ENCODE measurements at places on chromosomes 11 and 22. TPM values are rescaled to one million over a fixed set of nuclear protein-coding genes. Genes with fewer than 3 reads are reported as not detected.

- peaks cover 11% of the 10 kb centered on the region for H3K4me1 ChIP-seq
- H3K27ac ChIP-seq, result no peak overlapping the region
- no peak overlapping the region for H3K4me3 ChIP-seq
- DNase-seq, result no peak
- H3K27me3 ChIP-seq, result no peaks in the 10 kb centered on the region
- H3K36me3 ChIP-seq, result peaks cover 8% of the 10 kb centered on the region
Observed at GRCh38 chr11:11390068-11390771, 37.2 kb upstream of the CSNK2A3 start.

GRCh38 chr11:88555829-88556202, 218.3 kb upstream of the CTSC start:
- no peak overlapping the region for H3K27ac ChIP-seq
- peaks cover 5% of the 10 kb centered on the region for H3K4me1 ChIP-seq
- H3K4me3 ChIP-seq, result no peak overlapping the region
- no peak for DNase-seq
- no peaks in the 10 kb centered on the region for H3K36me3 ChIP-seq

DNA sequence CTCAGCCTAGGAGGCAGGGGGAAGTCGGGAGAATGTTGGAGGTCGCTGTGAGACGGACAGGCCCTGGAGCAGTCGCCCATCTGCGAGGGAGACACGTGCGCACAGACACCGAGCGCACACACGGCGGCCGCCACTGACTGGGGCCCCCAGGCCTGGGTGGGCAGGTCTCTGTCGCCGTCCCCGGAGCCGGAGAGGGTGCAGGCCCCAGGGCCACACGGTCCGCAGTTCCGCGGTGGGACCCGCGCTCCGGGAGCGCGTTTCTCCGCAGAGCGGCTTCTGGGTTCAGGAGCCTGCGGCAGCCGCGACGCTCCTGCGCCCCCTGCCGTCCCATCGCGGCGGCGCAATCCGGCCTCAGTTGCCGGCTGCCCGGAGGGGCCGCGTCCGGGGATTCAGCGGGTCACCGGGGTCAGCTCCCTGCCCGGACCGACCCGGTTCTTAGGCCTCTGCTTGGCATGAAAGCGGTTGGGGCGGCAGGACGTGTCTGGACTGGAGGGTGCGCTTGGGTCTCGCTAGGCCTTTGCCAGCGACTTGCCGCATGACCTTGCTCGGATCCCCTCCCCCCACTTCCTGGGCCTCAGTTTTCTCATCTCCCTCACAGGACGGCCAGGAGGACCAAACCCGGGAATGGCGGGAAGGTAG, 31.2 kb downstream of the PDE2A start:
- H3K27me3 ChIP-seq, result peaks cover 5% of the 10 kb centered on the region
- DNase-seq, result peak; percentile 88
- peaks cover 2% of the 10 kb centered on the region for H3K4me1 ChIP-seq
- no peak overlapping the region for H3K27ac ChIP-seq
- peak overlapping the region; percentile 36 for H3K4me3 ChIP-seq

- no peaks in the 10 kb centered on the region for H3K27me3 ChIP-seq
- H3K36me3 ChIP-seq, result peaks cover 12% of the 10 kb centered on the region
- H3K4me1 ChIP-seq, result peaks cover 13% of the 10 kb centered on the region
- no peak overlapping the region for H3K4me3 ChIP-seq
Observed at GRCh38 chr22:31857247-31857646, 87.1 kb upstream of the YWHAH start.

DNA sequence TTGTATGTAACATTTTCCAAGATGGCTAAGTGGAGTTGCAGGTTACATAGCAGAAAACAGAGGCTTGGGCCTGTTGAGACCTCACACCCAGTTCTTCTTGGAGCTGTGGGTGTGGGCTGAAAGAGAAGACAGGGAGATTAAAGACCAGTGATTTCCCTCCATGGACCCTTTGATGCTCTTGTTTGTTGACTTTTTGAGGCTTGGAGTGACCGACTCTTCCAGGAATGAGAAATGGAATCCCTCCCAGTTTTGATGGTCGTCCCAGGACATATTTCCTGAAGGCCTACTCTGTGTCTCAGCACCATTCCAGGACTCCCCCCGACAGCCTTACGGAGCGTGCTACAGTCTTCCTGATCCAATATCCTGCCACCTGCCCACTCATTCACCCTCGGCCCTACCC, 96.9 kb downstream of the PTPRJ start:
- H3K36me3 ChIP-seq, result no peaks in the 10 kb centered on the region
- no peak overlapping the region for H3K27ac ChIP-seq
- H3K4me3 ChIP-seq, result no peak overlapping the region
- H3K27me3 ChIP-seq, result no peaks in the 10 kb centered on the region

- H3K4me1 ChIP-seq, result peaks cover 24% of the 10 kb centered on the region
- no peak overlapping the region for H3K27ac ChIP-seq
- H3K4me3 ChIP-seq, result no peak overlapping the region
- DNase-seq, result no peak
- H3K27me3 ChIP-seq, result no peaks in the 10 kb centered on the region
- H3K36me3 ChIP-seq, result no peaks in the 10 kb centered on the region
Observed at GRCh38 chr11:33940538-33940815, 48.6 kb upstream of the LMO2 start.

- peak overlapping the region; percentile 82 for H3K27ac ChIP-seq
- peaks cover 45% of the 10 kb centered on the region for H3K4me1 ChIP-seq
- DNase-seq, result no peak
Observed at GRCh38 chr11:2698386-2699184, 1.2 kb downstream of the KCNQ1OT1 start.

DNA sequence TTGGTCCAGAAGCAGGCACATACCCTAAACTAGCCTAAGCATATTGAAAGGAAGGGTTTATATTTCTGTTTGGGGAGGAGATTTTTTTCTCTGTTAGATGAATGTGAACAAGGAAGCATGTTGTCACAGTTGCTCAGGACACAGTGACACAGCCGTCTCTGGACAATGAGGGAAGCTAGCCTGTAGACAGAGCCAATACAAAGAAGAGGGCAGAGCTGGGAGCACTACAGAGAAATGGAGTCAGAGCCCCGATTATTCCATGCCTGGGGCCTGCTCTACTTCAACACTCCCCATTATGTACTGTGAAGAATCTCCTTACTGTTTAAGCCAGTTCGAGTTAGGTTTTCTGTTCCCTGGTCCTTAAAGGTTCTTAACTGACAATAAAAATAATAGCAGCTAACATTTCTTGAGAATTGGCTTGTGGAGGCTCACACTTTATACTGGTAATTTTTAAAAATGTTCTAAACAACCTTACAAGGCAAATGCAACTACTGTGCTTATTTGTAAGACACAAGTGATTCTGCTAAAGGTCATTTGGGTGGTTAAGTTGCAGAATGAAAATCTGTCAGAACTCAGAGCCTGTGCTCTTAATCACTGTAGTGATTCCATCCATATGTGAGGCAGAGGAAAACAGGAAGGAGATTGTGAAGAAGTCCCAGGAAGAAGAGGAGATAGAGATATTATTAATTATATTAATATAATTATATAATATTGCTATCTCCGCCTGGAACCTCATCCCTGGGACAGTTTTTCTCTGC, 58.8 kb upstream of the RRAS2 start:
- no peaks in the 10 kb centered on the region for H3K27me3 ChIP-seq
- H3K27ac ChIP-seq, result peak overlapping the region; percentile 51
- no peaks in the 10 kb centered on the region for H3K36me3 ChIP-seq
- H3K4me3 ChIP-seq, result no peak overlapping the region

GRCh38 chr11:98564881-98565280, 455.9 kb upstream of the CNTN5 start:
- no peak overlapping the region for H3K27ac ChIP-seq
- no peak overlapping the region for H3K4me3 ChIP-seq
- DNase-seq, result no peak
- H3K27me3 ChIP-seq, result no peaks in the 10 kb centered on the region
- H3K36me3 ChIP-seq, result no peaks in the 10 kb centered on the region

DNA sequence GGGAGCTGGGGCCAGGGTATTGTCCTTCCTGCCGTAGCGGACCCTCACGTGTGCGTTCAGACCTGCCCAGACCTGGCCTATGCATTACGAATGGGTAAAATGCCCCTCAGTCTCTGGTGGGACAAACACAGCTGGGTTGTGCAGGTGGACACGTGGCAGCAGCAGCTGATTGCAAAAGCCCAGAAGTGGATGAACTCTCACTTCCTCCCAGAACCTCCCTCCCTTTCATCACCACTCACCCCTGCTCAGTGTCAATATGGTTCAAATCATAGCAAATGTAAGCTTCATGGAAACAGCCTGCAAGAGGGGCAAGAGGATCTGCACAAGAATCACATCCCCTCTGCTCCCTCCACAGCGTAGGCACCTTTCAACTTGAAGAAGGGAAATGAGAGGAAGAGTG, 352.1 kb downstream of the OPCML start:
- no peak overlapping the region for H3K4me3 ChIP-seq
- H3K4me1 ChIP-seq, result no peaks in the 10 kb centered on the region
- H3K36me3 ChIP-seq, result no peaks in the 10 kb centered on the region
- no peak for DNase-seq
- no peaks in the 10 kb centered on the region for H3K27me3 ChIP-seq

DNA sequence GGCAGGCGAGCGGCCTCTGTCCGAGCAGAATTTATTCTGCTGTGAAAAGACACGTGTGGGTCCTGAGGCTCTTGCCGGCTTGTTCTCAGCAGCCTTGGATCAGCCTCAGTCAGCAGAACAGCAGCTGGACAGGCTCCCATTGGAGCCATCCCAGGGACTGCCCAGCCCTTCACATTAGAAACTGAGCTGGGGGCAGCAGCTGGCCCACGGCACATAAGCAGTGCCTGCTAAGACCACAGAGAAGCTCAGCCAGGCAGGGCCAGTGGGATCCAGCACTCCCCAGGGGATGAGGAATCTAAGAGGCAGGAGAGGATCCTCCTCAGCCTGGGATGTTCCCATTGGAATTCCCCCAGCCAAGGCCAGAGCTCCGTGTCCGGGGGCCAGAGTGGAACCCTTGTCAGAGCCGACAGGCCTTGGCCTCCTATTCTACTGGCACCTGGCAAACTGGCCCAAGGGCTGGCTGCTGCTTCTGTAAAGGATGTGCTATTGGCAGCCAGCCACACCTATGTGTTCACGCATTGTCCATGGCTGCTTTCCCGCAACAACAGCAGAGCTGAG, 18.2 kb downstream of the RTN4R start:
- H3K4me3 ChIP-seq, result no peak overlapping the region
- H3K4me1 ChIP-seq, result peaks cover 8% of the 10 kb centered on the region
- no peak for DNase-seq

DNA sequence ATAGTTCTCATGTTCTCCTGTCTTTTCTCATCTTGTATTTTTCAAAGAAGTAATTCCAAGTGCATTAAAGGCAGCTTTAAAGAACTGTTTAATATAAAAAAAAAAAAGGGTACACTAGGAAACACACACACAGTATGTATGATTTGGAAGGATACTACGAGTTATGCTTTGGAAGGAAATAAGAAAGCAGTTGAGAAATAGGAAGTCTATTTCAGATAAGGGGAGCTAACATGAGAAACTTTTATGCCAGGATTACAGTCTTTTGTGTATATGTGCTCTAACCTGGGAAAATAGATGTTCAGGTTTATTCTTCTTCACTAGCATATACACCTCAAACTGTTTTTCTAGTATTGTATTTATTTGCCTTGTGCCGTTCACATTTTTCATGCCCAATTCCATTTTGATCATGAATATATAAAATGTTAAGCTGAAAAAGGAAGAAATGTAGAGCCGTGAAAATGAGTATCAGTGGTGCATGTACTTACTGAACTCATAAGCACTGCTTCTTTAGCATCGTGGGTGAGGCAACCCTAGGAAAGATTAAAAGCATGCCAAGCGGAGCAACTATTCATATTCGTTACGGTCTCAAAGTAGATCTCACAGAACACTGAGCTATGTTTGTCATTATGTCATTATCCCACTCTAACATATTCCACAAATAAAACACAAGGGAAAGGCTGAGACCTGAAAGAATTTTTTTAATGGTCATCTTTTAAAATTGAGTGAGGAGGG, 59.6 kb downstream of the GUCY1A2 start:
- H3K27ac ChIP-seq, result no peak overlapping the region
- H3K4me3 ChIP-seq, result no peak overlapping the region
- H3K4me1 ChIP-seq, result peaks cover 46% of the 10 kb centered on the region
- no peak for DNase-seq
- peaks cover 5% of the 10 kb centered on the region for H3K27me3 ChIP-seq

DNA sequence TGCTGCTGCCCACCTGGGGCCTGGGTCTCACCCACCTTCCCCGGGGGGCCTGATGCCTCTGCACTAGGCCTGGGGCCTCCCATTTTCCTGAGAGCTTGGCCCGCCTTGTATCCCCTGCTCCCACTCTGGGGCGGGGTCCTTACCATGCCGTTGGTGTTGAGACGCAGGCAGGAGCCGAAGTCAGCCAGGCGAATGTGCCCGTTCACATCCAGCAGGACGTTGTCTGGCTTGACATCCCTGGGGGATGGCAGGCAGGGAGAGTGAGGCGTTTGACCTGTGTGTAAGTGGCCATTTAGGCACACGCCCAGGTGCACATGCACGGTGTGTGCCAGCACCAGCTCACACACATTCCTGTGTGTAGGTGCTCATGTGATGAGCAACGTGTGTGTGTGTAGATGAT, 5.1 kb downstream of the CDC42BPG start:
- H3K27me3 ChIP-seq, result no peaks in the 10 kb centered on the region
- no peak overlapping the region for H3K4me3 ChIP-seq
- DNase-seq, result no peak

DNA sequence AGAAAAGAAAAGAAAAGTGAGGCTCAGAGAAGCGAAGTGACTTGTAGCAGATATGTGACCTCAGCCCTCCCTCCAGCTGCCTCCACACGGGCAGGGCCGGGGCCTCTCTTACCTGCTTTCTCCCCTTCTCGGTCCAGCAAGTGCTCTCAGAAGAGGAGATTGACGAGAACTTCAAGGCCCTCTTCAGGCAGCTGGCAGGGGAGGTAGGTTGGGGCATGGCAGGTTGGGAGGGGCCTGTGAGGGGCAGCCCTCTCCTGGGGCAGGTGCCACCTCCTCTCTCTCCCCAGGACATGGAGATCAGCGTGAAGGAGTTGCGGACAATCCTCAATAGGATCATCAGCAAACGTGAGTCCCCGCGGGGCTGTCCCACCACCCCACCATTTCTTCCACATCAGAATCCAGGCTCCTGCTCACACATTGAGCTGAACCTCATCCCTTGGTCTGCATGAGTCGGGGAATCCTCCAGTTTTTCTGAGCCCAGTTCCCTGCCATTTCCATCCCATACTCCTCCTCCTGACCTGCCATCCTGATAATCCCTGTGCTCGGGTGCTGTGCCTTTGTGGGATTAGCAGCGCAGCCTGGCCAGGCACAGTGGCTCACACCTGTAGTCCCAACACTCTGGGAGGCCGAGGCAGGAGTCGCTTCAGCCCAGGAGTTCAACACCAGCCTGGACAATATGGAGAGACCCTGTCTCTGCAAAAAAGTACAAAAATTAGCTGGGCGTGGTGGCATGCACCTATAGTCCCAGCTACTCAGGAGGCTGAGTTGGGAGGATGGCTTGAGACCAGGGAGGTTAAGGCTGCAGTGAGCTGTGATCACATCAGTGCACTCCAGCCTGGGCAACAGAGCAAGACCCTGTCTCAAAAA, 26.4 kb downstream of the CAPN1 start:
- peaks cover 25% of the 10 kb centered on the region for H3K36me3 ChIP-seq
- H3K27ac ChIP-seq, result no peak overlapping the region
- H3K4me3 ChIP-seq, result no peak overlapping the region
- no peak for DNase-seq
- H3K4me1 ChIP-seq, result peaks cover 3% of the 10 kb centered on the region

GRCh38 chr11:94171693-94172440, 43.2 kb downstream of the PANX1 start:
- DNase-seq, result no peak
- H3K36me3 ChIP-seq, result peaks cover 8% of the 10 kb centered on the region
- no peak overlapping the region for H3K27ac ChIP-seq

Gene ANGPTL5
- total RNA-seq, result 2.4 TPM

Gene UVRAG
- 20.2 TPM for total RNA-seq

Gene LGALS12
- not detected for total RNA-seq

Gene TECTA
- total RNA-seq, result 1.3 TPM

Gene NOL12
- total RNA-seq, result 18.5 TPM

Gene ADM2
- total RNA-seq, result 21.1 TPM

Data from osteocyte (in vitro differentiated cells).